ENCODE measurements at places on chromosomes 2 and 18. TPM values are rescaled to one million over a fixed set of nuclear protein-coding genes. Genes with fewer than 3 reads are reported as not detected.

DNA sequence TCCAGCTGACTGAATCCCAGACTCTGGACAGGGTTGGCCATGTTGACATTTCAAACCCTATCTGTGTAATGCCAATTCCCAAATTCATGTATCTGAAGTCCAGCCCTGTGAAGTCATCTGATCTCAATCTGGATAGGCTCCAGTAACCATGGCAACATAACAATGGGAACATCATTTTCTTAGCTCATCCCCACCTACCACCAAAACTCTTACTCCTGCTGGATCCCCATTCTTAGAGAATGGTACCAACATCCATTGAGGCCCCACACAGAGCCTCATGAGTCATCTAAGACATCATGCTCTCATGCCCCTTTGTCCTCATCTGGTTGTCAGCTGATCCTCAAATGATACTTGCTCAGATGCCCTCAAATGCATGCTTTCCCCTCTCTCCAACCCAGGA, 58.9 kb upstream of the TEX51 start:
- no peak for DNase-seq
- H3K27ac ChIP-seq: no peak overlapping the region
- H3K4me1 ChIP-seq: no peaks in the 10 kb centered on the region
- H3K27me3 ChIP-seq: no peaks in the 10 kb centered on the region
- H3K36me3 ChIP-seq: no peaks in the 10 kb centered on the region

- no peaks in the 10 kb centered on the region for H3K36me3 ChIP-seq
- H3K4me3 ChIP-seq: no peak overlapping the region
- DNase-seq: no peak
These were observed 218.0 kb downstream of the CALCRL start for GRCh38 chr2:187230088-187230487.

DNA sequence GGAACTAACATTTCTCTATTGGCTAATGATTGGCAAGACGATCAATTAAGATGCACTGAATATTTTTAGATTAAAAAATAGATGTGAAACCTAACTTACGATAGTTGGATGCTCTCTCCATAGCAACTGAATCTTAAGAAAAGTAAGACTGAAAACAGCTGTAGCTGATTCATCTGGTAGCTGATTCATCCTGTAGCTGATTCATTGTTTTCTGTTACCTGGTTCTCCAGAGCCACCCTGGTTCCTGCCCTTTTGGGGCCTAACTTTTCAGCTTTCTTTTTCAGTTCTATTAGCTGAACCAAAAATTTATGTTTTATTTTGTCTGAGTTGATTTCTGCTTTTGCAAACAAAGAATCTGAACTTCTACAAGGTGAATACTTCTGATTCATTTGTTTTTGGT, 22.7 kb upstream of the SPR start:
- H3K27ac ChIP-seq: no peak overlapping the region
- H3K4me1 ChIP-seq: peaks cover 10% of the 10 kb centered on the region
- peaks cover 24% of the 10 kb centered on the region for H3K27me3 ChIP-seq
- no peak overlapping the region for H3K4me3 ChIP-seq
- H3K36me3 ChIP-seq: no peaks in the 10 kb centered on the region

DNA sequence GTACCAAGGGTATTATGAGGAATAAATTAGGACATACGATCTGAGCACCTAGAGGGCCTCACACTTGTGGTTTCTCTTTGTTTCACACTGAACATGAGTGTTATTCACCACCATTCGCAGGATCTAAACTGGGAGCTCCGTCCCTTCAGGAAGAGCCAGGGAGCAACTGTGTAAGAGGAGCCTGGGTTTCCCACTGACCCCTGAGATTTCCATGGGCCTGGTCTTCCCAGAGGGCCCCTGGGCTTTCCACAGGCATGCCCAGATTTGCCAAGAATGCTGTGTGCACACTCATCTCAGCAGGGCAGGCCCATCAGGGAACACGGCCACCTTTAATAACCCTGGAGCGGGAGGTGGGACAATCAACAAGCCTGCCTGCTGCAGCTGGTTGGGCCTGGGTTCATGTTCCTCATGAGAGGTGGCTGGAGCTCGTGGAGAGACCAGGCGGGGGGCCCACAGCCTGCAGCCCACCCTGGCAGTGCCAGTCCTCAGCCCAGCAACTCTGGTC, 416.8 kb upstream of the MYT1L start:
- peaks cover 3% of the 10 kb centered on the region for H3K27me3 ChIP-seq
- H3K4me3 ChIP-seq: no peak overlapping the region
- no peak overlapping the region for H3K27ac ChIP-seq
- no peaks in the 10 kb centered on the region for H3K4me1 ChIP-seq

GRCh38 chr2:206832873-206833272, 67.5 kb downstream of the FASTKD2 start:
- no peak for DNase-seq
- no peaks in the 10 kb centered on the region for H3K4me1 ChIP-seq
- no peaks in the 10 kb centered on the region for H3K36me3 ChIP-seq
- no peak overlapping the region for H3K27ac ChIP-seq

DNA sequence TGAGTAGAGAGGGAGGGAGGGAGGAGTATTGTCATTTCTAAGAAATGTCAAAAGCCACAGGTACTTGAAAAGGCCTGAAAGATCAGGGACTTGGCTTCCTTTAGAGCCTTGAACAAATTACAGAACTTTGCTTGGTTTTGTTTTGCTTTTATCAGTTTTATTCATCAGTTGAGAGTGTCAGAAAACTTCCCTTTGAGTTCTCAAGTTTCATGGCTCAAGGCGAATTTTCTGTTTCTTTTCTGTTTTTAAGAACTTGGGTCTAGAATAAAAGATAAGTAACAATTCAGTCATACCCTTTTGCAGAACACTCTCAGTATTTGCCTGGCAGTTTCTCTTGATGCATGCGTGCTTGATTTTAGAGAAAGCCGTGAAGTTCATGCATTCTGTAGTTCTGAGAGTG, 531.9 kb downstream of the PARD3B start:
- H3K36me3 ChIP-seq: no peaks in the 10 kb centered on the region
- no peaks in the 10 kb centered on the region for H3K4me1 ChIP-seq
- no peak for DNase-seq
- no peak overlapping the region for H3K4me3 ChIP-seq

DNA sequence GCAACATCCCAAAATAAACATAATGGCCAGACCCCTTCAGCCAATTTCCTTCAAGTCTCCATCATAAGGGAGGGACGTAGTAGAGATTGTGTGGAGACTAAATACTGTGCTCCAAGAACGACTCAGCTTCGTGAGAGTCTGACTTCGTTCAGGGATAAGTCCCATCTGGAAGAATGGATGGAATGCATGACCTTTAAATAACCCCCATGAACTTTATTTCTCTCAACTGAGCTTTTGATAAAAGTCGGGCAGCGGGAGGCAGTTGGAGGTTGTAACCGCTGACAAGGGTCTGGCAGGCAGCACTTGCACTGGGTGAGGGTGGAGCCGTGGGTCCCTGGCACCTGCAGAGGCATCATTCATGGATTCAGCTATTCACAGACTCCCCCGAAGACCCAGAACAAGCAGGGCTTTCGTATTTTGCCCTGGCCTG, 115.9 kb downstream of the ZFP36L2 start:
- H3K27ac ChIP-seq: no peak overlapping the region
- no peaks in the 10 kb centered on the region for H3K36me3 ChIP-seq
- no peaks in the 10 kb centered on the region for H3K27me3 ChIP-seq
- no peak overlapping the region for H3K4me3 ChIP-seq
- DNase-seq: no peak
- peaks cover 47% of the 10 kb centered on the region for H3K4me1 ChIP-seq

- peak; percentile 33 for DNase-seq
- H3K27me3 ChIP-seq: no peaks in the 10 kb centered on the region
- peaks cover 13% of the 10 kb centered on the region for H3K4me1 ChIP-seq
- H3K36me3 ChIP-seq: no peaks in the 10 kb centered on the region
- no peak overlapping the region for H3K27ac ChIP-seq
These were observed 58.2 kb downstream of the KLF7 start for GRCh38 chr2:207107551-207107950.

DNA sequence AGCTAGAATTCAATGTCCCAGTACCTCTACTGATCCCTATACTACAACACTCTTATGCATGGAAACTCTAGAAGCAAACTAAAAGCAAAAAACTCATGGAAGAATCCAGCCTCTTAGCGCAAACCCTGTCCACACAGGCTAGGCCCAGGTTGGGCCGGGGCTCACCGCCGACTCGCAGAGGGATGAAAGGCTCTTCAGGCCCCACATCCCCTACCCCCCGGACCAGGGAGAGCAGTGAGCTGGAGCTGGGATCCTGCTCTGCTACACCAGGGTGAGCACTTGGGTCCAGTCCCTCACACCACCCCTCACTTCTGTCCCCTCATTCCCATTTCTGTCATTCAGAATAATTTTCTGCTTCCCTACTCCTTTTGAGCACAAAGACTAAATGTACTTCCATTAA, 2.0 kb downstream of the OST4 start:
- no peak for DNase-seq
- H3K4me1 ChIP-seq: peaks cover 20% of the 10 kb centered on the region
- no peak overlapping the region for H3K4me3 ChIP-seq
- peaks cover 6% of the 10 kb centered on the region for H3K36me3 ChIP-seq

DNA sequence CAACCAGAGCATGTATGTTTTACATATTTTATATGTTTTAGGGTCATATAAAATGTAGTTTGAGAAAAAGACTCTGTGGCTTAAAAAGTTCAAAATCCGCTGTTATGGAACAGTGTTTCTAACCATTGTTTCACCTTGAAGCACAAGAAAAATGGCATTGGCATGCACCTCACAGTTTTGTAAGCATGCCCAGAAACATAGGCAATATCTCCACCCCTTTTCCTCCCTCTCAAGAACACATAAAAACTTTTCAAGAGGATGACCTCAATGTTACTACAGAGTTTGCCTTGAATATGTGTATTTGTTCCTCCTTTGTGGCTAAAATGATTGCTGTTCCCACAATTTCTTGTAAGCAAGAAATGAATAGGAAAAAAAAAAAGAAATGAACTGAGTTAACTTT, 29.3 kb upstream of the SLC40A1 start:
- no peak overlapping the region for H3K27ac ChIP-seq
- DNase-seq: no peak
- no peaks in the 10 kb centered on the region for H3K36me3 ChIP-seq
- H3K27me3 ChIP-seq: no peaks in the 10 kb centered on the region
- no peak overlapping the region for H3K4me3 ChIP-seq

DNA sequence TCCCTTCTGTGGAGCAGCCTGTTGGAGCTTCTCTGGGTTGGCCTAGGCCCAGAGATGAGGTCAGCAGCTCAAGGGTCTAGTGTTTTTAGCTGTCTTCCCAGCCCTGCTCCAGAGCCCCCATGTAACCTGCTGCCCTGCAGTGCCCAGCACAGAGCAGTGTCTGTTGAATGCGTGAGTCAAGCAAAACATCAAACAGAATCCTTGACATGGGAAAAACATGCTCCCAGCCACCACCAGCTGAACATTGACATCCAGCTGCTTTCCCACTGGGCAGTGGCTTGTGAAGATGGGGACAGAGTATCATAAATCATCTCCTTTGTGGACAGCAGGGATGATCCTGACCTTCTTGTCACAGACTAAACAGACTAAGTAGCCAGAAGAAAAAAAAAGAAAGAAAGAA, 22.6 kb downstream of the IMPA2 start:
- no peaks in the 10 kb centered on the region for H3K4me1 ChIP-seq
- H3K4me3 ChIP-seq: no peak overlapping the region
- no peaks in the 10 kb centered on the region for H3K27me3 ChIP-seq
- H3K27ac ChIP-seq: no peak overlapping the region
- H3K36me3 ChIP-seq: no peaks in the 10 kb centered on the region

GRCh38 chr2:112165296-112165695, 27.1 kb downstream of the FBLN7 start:
- no peak for DNase-seq
- H3K36me3 ChIP-seq: no peaks in the 10 kb centered on the region
- H3K27ac ChIP-seq: no peak overlapping the region
- no peak overlapping the region for H3K4me3 ChIP-seq
- H3K27me3 ChIP-seq: no peaks in the 10 kb centered on the region

DNA sequence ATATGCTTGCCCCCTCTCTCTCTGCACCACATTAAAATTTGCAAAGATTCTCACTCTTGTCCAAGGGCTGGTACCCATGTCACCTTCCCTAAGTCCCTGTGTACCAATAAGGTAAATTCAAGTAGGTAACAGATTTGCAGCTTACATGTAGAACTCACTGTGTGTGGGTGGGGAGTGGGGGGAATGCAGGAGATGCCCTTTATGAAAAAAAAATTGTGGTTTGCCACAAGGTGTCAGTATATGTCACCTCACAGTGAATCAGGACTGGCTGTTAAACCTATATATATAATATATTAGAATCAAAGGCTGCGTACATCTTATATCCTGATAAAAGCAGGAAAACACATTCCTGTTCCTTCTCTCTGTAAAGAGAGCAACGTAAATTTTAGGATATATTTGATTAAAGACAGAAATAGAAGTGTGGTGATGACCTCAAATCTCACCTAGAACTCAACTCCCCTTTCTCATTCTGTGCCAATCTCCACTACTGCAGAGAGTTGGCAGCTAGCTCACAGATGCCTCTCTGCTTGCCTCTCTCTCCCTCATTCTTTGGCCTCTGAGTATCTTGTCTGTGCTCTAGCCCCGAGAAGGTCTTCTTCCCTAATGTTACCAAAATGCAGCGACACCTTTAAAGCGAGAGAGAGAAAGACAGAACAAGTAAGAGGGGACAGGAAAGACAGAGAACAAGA, 536 bp downstream of the XDH start:
- H3K4me3 ChIP-seq: no peak overlapping the region
- H3K36me3 ChIP-seq: no peaks in the 10 kb centered on the region
- no peak for DNase-seq
- peaks cover 4% of the 10 kb centered on the region for H3K27me3 ChIP-seq
- no peak overlapping the region for H3K27ac ChIP-seq

- H3K4me3 ChIP-seq: no peak overlapping the region
- no peak overlapping the region for H3K27ac ChIP-seq
- DNase-seq: no peak
- no peaks in the 10 kb centered on the region for H3K4me1 ChIP-seq
- H3K27me3 ChIP-seq: no peaks in the 10 kb centered on the region
These were observed 1.3 kb downstream of the RFTN2 start for GRCh38 chr2:197674060-197674459.

Gene TOGARAM2
- 0.33 TPM for polyA plus RNA-seq

Gene C2orf78
- polyA plus RNA-seq: not detected

Gene HOXD11
- polyA plus RNA-seq: not detected

Gene TWIST2
- 0.07 TPM for polyA plus RNA-seq

Gene SP140
- polyA plus RNA-seq: 78.7 TPM

Gene AP1S3
- 7.2 TPM for polyA plus RNA-seq

Gene MAL
- polyA plus RNA-seq: 3.0 TPM

Gene NT5C1B
- not detected for polyA plus RNA-seq

Gene GKN2
- not detected for polyA plus RNA-seq

Gene CYP27C1
- polyA plus RNA-seq: not detected
